Stimulated activated CD4-positive, alpha-beta T cell treated with anti-CD3 and anti-CD28 coated beads, Interleukin-1b, Interleukin-23, amount 100 ng/mL, for 4 hours (primary cell): ENCODE measurements at places on chromosomes 12 and 14.

- no peak for DNase-seq
These were observed 247.1 kb upstream of the TMTC1 start for GRCh38 chr12:30030693-30031374.

GRCh38 chr14:95516554-95517181 lies at the start of gene SYNE3:
SYNE3 (minus strand) TSS chr14:95516650; CDS start chr14:95475821, 40,829 bp downstream.
- DNase-seq = peak; percentile 50

GRCh38 chr12:128387811-128388422 lies 120.9 kb downstream of the TMEM132C start:
- DNase-seq = no peak

DNA sequence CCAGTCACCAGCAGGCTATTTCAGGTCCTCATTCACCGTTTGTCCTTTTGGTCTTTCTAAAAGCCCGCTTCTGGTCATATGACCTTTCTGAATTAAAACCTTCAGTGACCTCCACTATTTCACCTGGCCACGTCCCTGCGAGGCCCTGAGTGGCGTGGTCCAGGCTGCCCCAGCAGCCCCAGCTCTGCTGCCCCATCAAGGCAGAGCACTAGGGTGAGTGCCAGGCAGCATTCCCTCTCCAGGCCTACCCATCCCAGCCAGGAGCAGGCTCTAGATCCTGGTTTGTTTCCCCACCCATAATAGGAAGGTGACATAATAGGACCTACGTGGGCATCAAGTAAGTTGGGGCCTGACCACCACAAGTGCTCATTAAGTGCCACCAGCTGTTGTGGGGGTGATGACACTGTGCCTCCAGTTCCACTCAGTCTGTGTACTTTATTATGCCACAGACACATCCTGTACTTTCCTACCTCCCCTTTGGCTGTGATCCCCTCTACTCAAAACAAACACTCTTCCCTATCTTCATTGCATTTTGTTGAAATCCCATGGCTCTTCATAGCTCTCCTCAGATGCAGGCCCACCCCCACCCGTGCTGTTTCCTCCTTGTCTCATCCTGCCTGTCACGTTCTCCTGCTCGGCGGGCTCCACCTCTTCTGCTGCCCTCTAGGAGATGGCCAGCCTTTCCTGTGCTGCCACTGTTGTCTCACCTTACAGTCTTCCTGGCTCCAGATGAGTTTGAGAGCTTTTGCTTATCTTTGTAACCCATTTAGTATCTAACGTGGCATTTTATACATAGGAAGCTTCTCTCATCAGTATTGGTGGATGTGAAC lies 21.4 kb downstream of the CKB start:
- no peak for DNase-seq

GRCh38 chr14:94058128-94058673 lies 22.8 kb downstream of the DDX24 start:
- DNase-seq = no peak
